ENCODE measurements at places on chromosomes 4 and X.

DNA sequence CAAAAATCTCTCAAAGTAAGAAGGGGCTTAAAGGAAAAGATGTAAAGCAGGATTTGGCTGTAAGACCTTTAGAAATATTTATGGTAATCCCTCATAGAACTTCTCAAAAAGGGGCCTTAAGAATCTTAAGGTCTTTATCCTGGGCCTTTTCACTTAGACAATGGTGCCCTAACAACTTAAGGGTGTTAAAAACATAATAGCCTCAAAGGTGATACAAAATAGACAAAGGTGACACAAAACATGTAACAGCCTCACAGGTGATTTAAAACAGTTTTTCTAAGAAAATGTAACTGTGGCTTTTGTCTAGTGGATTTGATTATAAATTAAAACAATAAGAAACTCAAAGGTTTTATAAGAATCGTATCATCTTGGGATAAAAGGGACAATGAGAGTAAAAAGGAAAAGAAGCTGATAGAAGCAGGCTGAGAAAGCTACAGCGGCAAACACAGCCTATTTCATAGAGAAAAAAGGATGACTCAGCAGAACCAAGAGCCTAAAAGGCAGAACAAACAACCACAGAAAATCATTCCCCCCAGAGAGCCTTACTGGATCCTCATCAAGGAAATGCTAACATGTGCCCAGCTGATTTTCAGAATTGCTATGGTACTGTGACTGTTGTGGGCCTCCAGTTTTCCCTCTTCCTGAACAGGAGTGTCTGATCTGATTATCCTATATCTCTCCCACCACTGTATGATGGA, 164.3 kb downstream of the STPG2 start:
- DNase-seq: no peak

DNA sequence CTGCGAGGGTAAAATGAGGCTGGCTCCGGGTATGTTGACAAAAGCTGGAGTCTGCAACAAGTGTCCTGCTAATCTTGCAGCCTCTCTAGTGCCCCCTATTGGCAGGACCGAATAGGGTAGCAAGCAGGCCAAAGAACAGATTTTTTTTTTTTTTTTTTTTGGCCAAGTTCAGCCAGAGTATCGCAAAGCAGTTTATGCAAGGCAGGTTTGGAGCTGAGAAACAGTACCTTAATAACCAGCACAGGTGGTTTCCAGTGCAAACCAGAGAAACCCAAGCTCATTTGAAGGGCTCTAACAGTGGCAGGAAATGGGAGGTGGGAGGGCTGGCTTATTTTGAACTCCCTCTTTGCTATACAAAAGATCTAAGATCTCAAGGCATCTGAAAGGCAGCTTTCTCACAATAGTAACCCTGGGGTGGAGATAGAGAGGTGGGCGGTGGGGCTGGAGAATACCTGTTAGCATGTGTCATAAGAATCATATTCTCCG, 38.2 kb upstream of the OCIAD2 start:
- DNase-seq: no peak

DNA sequence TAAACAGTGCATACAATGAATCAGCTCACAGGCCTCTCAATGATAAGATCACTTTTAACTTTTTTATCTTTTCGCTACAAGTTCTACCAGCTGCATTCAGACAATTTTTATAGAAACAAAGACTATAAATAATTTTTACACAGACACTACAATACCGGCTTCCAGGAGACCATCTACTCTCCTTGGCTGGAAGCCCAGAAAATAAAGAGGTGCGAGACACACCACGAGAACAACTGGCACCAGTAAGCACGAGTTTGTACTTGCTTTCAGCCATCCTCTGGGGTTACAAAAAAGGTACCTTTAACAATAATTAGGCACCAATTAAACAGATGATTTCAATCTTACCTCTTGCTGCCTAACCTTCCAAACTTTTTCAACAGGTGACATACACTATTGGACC, 11.2 kb upstream of the PRDX4 start:
- no peak for DNase-seq

- DNase-seq: no peak
Measured at GRCh38 chr4:172356016-172356415, 542.8 kb downstream of the GALNTL6 start.

- no peak for DNase-seq
Measured at GRCh38 chrX:100745806-100746537, 14.1 kb upstream of the SYTL4 start.

DNA sequence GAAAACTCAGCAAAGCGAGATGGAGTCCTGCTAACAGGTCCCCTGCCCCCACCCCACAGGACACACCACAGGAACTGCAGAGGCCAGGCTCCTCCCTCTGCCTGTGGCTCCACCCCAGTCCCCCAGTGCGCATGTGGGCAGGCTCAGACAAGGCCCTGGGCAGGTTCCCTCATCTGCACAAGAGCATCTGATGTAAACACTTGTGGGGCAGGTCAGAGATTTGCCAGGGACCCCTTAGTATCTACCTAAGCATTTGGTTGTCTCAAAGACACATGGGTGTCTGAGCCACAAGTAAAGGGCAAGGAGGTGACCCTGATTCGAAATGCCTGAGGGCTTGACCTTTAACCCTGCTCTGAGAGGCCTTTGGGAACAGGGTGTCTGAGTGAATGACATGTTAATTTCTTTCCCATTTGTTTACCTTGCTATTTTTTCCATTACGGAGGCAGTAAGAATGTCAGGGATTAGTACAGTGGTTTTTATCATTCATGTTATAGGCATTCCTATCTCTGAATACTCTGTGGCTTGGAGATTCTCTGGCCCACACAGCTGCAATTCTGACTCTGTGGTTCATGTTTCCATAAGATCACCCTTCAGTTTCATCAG, 85.3 kb downstream of the ZNF518B start:
- DNase-seq: no peak

GRCh38 chrX:72306085-72306801, 529 bp upstream of the CITED1 start:
- no peak for DNase-seq

GRCh38 chr4:41989994-41990364, 351 bp upstream of the SLC30A9 start:
- peak; percentile 21 for DNase-seq

DNA sequence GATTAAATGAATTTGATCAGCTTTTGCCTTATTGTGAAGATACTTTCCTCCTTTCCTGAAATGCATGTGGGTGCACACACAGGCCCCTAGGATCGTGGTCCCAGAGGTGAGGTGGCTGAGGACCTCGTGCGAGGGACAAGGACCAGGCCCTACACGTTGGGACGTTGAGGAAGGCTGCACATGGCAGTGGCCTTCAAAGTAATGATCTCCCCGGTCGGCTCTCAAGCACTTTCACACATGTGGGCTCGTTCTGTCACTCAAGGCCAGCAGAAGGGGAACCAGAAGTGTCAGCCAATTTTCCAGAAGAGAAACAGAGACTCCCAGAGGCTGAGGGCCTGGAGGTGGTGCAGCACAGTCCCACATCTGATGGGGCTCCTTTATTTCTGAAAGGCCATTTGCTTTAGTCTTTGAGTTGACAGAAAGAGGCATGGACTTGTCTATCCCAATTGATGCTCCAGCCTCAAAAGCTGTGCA, 196.8 kb downstream of the AFAP1 start:
- DNase-seq: no peak

- DNase-seq: no peak
Measured at GRCh38 chr4:5787311-5787710, 76.3 kb downstream of the EVC start.

- no peak for DNase-seq
Measured at GRCh38 chr4:86151196-86151595, 208.7 kb downstream of the MAPK10 start.

DNA sequence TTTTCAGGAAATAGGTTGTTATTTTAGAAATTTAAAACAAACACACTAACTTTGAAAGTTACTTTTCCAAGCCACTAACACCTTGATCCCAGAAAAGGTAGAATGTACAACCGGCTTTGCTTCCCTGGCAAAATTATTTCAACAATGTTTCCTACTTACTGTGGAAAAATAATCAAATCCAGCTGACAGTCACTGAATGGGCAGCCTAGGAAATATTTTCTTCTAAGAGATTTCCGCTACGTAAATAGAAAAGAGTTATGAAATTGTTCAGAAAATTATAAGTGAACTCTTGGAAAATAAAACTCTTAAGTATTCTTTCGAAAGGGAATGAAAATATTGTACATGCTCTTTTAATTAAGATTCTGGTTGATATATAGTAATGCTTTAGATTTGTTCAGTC, 195.7 kb downstream of the GASK1B start:
- no peak for DNase-seq

GRCh38 chr4:14115106-14115505, 487.6 kb upstream of the BOD1L1 start:
- no peak for DNase-seq

GRCh38 chr4:118765399-118765798, 70.5 kb downstream of the SEC24D start:
- peak; percentile 73 for DNase-seq

GRCh38 chr4:152065545-152065944, 304.7 kb upstream of the GATB start:
- DNase-seq: no peak

- no peak for DNase-seq
Measured at GRCh38 chr4:48035952-48036351, 19.4 kb downstream of the NIPAL1 start.

DNA sequence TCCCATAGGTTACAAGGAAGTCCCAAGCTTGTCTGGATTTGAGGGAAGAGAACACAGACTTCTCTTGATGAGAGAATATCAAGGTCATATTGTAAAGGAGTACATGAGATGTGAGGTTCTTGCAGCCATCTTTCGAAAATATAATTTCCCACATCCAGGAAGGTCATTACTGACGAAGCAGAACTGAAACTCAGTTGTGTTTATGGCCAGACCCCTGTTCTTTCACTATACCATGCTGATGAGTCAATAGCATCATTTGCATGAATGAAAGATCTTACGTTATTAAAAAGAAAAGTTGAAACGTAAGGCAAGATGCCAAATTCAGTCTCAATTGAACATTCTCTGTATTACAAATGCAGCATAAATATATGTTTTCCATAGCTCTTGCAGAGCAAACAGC, 14.2 kb upstream of the CCDC149 start:
- DNase-seq: no peak

DNA sequence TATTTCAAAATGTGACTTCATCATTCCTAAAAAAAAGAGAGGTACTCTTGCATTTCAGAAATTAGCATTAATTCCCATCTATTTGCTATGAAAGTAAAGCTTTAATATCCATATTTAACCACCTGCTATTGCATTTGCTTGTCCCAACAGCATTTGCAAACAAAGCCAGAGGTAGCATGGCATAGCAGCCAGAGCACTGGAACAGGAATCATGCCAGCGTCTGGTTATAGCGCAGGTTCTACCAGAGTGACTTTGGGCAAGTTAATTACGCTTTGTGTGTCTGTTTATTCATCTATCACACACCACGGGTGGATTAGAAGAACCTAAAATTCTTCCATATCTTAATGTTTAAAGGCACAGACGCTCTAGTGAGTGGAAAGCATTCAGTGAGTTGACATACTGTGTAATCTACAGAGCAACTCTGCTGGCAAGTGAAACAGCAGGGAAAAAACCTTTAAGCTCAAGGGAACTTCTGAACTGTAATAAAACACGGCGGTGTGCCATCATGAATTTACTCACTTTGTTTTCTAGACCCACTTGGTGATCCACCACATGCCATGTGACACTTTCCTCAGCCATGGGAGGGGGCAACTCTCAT, 76.6 kb upstream of the QRFPR start:
- no peak for DNase-seq

- DNase-seq: peak; percentile 40
Measured at GRCh38 chrX:136694431-136695087, 46.6 kb downstream of the CD40LG start.

- no peak for DNase-seq
Measured at GRCh38 chrX:25198891-25199290, 183.1 kb upstream of the ARX start.

- DNase-seq: no peak
Measured at GRCh38 chrX:135000516-135000915, 9.7 kb downstream of the SMIM10 start.

GRCh38 chr4:133982533-133983224, 218.9 kb downstream of the PABPC4L start:
- DNase-seq: no peak

GRCh38 chr4:184331268-184331995, 113.8 kb upstream of the ENPP6 start:
- no peak for DNase-seq

GRCh38 chr4:132646186-132646585, 502.9 kb upstream of the PCDH10 start:
- no peak for DNase-seq

GRCh38 chr4:19936476-19936875, 315.2 kb upstream of the SLIT2 start:
- DNase-seq: no peak

Data from kidney capillary endothelial cell (primary cell).